ENCODE measurements at places on chromosomes 7 and 10.

- DNase-seq, result no peak
Measured at GRCh38 chr10:131781076-131781475, 119.7 kb upstream of the PPP2R2D start.

- DNase-seq, result no peak
Measured at GRCh38 chr7:8638076-8638475, 204.7 kb downstream of the NXPH1 start.

- DNase-seq, result no peak
Measured at GRCh38 chr10:100705139-100705538, 40.2 kb upstream of the PAX2 start.

- DNase-seq, result no peak
Measured at GRCh38 chr10:124700293-124701037, 43.7 kb downstream of the FAM53B start.

DNA sequence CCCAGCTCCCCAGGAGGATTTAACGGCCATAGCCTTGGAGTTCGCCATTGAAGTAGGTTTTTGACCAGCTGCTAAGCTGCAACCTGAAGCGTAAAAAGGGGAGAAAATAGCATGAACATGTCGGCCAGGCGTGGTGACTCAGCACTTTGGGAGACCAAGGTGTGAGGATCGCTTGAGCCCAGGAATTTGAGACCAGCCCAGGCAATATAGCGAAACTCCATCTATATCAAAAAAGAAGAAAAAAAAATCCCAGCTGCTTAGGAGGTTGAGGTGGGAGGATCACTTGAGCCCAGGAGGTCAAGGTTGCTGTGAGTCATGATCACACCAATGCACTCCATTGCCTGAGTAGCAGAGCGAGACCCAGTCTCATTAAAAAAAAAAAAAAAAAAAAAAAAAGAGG is 32.2 kb upstream of the MCU start:
- DNase-seq, result no peak

- no peak for DNase-seq
Measured at GRCh38 chr10:34731885-34732701, 83.0 kb downstream of the PARD3 start.

GRCh38 chr7:36726311-36726710 is 2.0 kb upstream of the AOAH start:
- no peak for DNase-seq
